Activated T-helper 1 cell treated with anti-CD3 and anti-CD28 coated beads, Interleukin-2, amount 50 U/mL, for 16 hours (primary cell): ENCODE measurements at places on chromosomes 3 and 15.

GRCh38 chr3:48425281-48425812, 4.5 kb downstream of the PLXNB1 start:
- no peak for DNase-seq

DNA sequence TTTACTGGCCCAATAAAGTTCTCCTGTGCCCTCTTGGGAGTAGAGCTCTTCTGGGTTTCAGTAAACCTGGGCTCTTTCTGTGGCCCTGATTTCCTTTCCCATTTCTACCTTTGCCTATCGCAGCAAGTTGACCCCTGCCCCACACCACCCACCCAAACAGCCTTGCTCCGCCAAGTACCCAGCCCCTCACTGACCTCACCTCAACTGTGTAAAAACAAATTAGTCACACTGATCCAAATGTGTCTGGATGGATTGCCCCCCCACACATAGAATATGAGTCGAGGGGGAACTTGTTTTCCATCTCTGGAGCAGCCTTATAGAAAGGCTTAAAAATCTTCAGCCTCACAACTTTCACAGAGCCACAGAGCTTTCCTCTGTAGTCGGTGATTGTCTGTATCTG, 28.6 kb upstream of the VEPH1 start:
- no peak for DNase-seq

DNA sequence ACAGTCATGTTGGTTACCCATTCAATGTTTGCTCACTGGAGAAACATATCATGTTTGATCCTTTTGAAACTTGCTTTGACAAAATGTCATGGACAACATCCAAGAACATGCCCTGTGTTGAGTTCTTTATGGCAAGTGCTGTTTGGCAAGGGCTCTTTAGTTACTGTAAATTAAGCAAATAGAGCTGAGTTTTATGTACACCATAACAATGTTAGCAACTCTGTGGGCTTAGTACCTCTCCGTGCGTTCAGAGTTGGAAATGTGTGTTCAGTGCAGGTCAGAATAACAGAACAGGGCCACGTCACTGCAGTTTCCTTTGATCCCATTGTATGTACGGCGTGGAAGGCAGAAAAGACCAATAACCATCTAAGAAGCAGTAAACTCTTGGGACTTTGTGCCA, 132.5 kb downstream of the MYRIP start:
- no peak for DNase-seq

GRCh38 chr15:19899021-19899824, 642.4 kb downstream of the GOLGA6L6 start:
- DNase-seq, result no peak

DNA sequence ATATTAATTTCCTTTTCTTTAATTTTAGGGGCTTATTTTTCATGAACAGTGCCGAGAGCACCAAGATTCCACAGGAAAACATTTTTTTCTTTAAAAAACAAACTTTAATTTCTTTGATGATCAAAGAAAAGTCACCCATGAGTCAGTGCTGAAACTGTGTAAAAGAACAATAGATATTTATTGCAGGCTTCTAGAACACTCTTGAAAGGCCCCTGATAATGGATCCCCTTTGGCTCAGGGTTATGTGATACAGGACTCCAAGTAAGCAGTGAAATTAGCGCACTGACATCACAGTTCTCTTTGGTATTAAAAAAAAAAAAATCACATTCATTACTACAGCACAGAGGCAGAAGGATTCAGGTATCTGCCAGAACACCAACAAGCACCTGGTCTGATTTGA, 66.1 kb upstream of the MYZAP start:
- no peak for DNase-seq

GRCh38 chr3:187924651-187925050, 179.4 kb upstream of the BCL6 start:
- no peak for DNase-seq

DNA sequence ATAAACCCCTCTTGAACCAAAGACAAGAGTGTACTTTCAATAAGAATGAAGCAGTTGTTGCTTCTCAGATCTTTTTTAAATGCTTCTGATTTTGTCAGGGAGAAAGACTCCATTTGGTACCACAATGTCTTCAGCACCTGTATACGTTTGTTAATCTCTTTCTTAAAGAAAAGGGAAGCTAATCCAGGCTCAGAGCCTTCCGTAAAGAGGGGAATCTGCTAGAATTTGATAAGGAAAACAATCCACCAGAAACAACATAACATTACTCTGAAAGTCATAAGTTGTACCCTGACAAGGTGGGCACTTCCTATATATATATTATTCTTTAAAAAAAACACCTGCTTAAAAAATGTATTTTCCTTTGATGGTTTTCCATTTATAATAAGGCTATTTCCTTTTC, 19.8 kb downstream of the SH3BP5 start:
- DNase-seq, result no peak

- no peak for DNase-seq
These were observed 70.9 kb downstream of the AAGAB start for GRCh38 chr15:67183443-67184169.

DNA sequence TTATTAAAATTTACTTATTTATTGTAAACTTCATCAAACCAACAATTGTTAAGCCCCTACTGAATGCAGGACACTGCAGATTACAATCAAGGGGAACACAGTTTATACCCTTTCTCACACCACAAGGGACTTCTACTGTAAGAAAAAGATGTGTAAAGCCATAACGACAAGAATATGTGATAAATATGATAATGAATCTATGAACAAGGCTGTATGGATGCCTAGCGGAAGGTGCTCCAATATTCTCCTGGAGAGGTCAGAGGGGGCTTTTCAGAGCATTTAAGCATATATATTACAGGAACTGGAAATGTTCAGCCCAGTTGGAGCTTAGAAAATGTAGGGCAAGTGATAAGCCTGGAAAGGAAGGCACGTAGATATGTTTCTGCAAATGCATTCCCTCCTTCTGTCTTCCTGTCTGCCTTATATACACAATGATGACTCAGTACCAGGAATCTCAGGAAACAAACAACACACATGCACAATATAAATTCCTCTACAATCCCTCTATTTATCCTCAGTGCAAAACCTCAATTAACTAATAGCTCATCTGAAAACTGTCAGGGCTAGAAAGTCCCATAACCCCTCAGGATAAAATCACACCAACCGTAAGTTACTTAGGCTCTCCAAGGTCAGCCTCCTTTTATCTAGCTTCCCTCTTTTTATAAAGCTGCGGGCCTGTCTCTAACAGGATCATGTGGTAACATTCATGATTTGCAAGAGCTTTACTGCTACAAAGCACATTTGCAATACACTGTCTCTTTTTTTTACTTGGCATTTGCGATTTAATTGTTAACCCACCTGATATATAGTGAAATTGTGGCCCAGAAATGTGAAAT, 393.1 kb downstream of the LPP start:
- no peak for DNase-seq

- DNase-seq, result no peak
These were observed 222.2 kb upstream of the BHLHE40 start for GRCh38 chr3:4756855-4757574.

DNA sequence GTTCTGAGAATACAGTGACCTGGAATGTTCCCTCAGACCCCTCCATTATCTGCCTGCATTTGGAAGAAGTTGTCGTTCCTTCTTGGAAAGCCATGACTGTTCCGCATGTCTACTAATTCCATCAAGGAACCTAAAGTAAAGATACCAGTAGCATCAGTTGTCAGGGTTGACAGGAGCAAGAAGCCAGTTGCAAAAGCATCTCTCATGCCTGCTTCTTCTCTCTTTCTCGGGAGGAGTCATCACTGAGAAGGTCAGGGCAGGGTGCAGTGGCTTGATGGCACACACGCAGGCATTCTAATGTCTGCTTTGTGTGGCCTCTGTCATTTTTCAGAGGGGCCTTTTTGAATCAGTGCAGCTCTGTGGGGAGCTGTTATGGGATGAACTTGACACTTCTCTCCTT, 276.6 kb upstream of the TPM1 start:
- no peak for DNase-seq

DNA sequence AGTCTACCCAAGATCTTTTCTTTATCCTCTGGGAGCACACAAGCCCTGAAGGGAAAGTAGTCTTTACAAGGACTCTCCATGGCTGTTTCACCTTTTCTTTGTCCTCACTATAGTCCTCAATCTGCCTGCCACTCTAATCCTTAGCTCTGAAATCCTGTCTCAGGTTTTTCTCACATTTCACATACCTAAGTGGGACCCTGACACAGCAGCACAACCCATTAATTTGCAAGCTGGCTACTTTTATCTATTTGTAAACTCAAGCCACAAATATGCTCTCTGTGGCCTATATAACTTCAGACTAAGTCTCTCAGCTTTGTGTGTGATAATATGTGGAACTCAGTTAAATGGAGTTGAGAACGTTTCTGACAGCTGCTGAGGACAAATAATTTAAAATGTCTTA, 19.8 kb downstream of the SIN3A start:
- DNase-seq, result no peak

DNA sequence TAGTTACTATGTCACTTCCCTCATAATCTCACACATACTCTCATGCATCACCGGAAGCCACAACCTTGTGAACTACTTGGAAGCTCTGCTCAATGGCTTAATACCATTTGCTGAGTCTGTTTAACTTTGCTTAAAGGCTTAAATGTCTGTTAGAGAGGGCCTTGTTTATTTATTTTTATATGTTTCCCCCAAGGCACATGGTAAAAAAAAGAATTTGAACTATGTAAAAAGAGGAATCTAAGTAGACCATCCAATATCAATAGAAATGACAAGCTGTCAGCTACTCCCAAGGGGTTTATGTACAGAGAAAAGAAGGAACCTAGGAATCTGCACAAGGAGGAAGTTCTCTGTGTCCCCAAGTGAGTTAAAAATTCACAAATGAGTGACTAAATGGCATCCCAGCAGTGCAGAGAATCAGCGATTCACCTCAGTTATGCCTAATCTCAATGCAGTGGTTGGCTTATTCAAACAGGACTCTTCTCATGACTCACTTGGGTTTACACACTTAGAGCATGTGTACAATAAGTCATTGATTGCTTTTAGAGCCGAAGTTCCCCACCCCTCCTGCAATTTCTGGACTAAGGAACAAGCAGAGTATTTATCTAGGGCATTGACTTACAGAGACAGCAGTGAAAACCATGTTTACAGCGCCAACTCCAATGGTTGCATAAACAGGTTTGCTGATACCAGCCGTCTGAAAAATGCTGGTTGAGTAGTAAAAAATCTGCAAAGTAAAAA, 24.4 kb downstream of the SLC2A2 start:
- no peak for DNase-seq

- no peak for DNase-seq
These were observed 100.5 kb downstream of the AKAP13 start for GRCh38 chr15:85480923-85481322.

DNA sequence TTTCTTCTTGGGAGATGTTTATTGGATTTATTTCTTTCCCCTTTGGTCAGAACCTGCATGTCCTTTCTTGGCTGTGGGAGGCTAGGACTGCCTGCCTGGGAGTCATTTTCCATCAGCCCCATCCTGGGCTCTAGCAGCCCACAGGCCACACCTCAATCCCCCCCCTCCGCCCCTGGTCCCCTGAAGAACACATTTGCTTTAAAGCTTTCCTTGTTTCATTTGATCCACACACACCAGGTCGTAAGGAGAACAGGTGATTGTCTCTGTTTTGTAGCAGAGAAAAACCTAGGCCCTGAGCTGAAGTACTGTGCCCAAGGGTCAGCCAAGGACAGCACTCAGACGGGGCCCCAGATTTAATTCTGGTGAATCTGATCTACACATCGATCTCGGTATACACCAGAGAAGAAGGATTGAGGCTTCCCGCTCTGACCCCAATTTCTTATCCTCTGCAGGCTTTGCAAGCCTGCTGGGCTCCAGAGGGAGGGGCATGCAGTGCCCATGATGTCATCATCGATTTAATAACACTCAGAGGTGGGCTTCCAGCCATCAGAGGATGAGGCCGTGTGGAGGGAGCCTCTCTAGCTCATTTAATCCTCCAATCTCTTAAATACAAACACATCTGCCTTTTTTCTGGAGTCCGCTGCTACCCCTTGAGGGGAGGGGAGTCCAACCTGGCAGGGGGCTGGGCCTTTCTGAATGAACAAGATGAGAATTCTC, 1.7 kb upstream of the CLN6 start:
- DNase-seq, result no peak

- DNase-seq, result no peak
These were observed 13.2 kb downstream of the NR1I2 start for GRCh38 chr3:119794971-119795612.

GRCh38 chr15:68887819-68888218, 42.5 kb upstream of the SPESP1 start:
- no peak for DNase-seq

DNA sequence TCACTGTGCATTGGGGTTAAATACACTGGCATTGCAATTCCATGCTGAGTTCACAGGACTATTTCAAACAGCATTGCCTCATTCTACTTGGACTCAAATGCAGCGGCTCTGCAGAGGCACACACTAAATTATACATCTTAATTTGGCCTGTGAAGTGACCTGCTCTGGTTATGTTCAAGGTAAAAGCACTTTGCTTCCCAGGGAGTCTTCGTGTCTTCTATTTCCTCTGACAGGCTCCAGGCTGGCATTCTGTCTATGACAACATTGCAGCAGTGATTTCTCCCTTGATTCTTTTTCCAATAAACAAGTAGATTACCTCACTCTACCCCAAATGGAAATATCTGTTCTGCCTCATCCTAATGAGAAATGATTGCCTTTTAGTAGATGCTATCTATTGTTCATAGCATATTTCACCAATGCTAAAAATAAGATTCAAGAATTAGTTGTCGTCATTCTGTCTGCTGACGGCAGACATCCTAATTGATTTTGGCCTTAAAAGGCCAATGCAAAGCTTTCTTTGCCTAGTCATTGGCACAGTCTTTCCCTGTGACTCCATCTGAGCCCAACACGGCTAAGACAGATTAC, 33.8 kb downstream of the FMN1 start:
- no peak for DNase-seq

DNA sequence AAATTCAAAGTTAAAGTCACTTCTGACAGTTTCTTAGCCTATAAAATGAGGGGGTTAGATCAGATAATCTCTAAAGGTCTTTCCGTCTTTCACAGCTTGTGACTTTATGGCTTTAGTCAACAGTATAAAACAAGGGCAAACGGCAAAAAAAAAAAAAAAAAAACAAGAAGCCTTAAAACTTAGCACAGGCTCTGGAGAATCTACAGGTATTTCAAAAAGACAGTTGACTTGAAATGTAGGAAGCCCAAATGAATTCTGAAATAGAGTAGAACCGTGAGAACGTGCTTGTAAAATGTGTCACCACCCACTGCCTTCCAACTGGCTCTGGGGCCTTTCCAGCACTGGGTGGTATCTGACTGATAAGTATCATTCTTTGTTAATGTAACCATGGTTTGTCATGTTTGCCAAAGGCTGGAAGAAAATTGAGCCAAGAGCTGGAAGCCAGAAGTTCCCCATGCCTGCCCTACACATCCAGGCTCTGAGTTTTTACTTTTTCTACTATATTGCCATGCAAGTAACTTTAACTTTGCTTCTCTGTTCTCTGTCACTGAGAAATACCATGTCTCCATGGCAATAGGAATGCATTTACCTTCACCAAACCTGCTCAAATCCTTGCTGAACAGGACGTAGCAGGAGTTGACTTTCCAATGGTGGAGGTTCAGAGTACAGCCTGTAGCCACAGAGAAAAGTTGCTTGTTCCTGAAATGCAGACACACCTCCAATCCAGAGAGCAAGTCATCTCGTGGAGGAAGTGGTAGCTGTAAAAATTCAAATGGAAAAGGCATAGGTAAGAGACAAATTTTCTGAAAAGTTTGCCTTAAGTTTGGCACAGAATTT, 35.8 kb upstream of the THSD4 start:
- DNase-seq, result no peak
